ENCODE measurements at places on chromosomes 7 and 10.

- peak; percentile 59 for DNase-seq
Measured at GRCh38 chr7:139709485-139709884, 68.3 kb downstream of the HIPK2 start.

GRCh38 chr10:131320860-131321604 lies 9.5 kb upstream of the TCERG1L start:
- no peak for DNase-seq

- DNase-seq, result peak; percentile 15
Measured at GRCh38 chr7:1847260-1848001, 177.4 kb downstream of the ELFN1 start.

GRCh38 chr7:29063872-29064271 lies 82.5 kb downstream of the CPVL start:
- no peak for DNase-seq

DNA sequence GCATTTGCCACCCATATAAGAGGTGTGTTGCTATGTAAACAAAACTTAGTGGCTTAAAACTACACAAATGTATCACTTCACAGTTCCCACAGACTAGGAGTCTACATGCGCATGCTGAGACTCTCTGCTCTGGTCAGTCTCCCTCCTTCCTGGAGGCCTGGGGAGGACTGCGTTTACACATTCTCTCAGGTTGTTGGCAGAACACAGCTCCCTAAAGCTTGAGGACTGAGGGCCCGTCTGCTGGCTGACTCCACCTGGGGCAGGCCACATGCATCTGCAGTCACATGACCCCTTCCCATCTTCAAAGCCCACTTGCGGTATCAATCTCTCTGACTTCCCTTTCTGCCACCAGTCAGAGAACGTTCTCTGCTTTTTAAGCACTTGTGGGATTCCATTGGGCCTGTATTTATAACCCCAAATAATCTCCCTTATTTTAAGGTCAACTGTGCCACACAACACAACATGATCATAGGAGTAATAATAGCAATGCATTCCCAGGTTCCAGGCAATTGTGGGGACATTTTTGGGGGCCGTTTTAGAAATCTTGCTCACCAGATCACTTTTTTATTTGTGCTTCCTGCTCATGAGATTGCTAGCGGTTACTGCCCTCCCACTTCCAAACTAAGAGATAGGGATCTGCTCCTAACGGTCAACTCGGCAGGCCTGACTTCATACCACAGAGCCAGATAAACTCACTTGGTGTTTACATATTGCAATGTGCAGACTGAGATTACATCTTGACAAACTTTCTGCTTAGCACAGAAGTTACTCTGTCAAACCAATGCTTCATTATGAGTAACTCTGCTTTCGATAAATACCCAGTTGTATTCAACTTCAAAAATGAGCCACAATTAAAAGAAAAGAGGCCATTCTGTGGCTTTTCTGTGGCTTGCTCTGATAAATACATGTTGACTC lies 96.3 kb downstream of the ALOX5 start:
- DNase-seq, result no peak

DNA sequence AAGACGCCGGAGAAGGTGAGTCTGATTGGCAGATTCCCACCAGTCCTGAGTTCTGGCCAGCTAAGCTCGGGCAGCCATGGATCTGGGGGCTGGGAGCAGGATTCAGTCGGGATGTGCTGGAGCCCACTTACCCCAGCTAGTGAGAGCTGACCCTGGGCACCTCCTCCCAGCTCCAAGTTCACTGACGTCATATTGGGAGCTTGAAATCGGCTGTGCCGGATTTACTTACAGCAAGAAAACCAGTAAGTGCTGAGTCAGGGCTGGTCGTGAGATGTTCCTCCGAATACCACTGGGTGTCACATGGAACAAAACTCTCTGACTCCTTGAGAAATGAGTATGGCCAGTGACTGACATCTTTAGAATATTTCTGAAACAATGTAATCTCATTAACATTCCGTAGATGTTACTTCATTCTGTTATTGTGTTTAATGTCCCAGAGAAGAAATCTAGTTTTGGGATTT lies 621.2 kb downstream of the SDK1 start:
- peak; percentile 65 for DNase-seq

DNA sequence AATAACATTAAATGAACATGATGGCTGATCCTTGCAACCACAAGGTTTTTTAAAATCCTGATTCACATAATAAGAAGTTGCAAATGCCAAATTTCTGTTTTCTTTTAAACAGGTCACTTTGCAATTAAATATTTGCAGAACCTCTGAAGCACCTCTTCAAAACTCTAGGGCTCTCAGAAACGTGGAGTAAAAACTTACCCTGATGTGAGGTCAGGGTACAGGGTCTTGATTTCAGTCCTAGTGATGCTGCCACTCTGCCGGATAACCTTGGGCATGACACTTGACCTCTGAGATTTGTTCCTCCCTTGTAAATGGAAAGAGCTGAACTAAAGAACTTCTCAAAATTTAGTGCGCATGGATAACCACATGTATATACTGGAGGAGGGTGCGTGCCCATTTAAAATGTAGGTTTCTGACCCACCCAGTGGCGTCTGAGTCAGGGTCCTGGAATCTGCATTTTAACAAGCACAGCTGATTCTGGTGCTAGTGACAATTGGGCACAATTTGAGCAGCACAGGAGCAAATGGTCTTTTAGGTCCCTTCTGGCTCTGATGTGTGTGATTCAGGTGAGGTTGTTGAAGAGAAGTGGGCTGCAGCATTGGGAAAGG lies 35.5 kb upstream of the TNPO3 start:
- DNase-seq, result no peak

DNA sequence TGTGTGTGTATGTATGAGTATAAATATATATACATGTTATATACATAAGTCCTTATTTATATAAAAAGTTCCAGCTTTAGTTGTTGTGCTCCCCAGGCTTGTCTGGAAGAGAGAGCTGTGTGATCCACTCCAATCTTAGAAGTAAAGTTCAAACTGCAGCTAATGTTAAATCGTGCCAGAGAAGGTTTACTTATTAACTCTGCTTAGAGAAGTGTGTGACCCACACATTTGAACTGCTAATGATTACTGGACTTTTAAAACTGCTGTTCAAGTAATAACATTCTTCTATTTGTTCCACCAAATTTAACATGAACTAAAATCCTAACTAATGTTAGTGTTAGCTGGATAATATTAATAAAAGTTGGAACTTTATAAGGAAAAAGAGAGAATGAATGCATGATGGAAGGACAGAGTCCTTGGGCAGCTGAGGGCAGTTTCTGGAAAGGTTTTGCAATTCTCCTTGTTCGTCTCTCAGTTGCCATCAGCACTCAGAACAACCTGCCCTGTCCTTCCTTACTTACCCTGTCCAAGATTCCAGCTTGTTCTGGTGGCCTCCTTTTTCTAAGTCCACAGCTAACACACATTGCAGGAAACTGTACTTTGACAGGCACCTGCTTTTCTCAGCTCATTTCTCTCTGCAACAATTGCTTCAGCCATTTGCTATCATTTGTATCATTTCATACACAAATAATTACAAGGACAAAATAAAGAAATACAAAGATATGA lies 162.6 kb downstream of the FAM107B start:
- no peak for DNase-seq

- no peak for DNase-seq
Measured at GRCh38 chr10:73408978-73409521, 4.8 kb downstream of the ANXA7 start.

- DNase-seq, result no peak
Measured at GRCh38 chr7:44959433-44959951, 19.3 kb downstream of the MYO1G start.

DNA sequence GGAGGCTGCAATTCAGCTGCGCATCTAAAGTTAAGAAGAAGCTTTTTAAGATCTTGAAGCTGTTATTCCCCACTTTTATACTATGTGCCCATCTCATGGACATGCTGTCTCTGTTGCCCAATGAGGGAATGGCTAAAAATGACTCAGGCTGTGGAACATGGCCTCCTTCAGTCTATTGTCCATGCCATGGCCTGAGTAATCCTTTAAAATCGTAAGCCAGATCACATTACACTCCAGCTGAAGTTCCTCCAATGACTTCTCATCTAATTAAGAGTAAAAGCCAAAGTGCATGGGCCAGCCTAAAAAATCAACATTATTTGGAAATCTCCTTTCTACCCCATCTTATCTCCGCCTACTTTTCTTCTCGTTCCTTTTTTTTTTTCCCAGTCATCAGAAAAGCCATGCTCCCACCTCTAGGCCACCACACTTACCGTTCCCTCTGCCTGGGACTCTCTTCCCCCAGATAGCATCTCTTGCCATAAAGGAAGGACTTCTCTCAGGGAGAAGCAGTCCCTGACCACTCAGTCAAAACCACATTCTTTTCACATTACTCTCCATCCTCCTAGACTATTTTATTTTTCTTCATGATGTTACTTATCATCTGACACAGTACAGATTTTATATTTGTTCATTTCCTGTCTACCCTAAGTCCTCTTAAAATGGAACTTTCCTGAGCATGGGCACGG lies 337.4 kb downstream of the PRPF18 start:
- DNase-seq, result no peak

- DNase-seq, result no peak
Measured at GRCh38 chr7:140082770-140083169, 20.0 kb upstream of the PARP12 start.

GRCh38 chr10:78442836-78443550 lies 409.3 kb downstream of the RPS24 start:
- peak; percentile 76 for DNase-seq

GRCh38 chr10:35228058-35228457 lies 101.4 kb downstream of the CREM start:
- DNase-seq, result no peak

DNA sequence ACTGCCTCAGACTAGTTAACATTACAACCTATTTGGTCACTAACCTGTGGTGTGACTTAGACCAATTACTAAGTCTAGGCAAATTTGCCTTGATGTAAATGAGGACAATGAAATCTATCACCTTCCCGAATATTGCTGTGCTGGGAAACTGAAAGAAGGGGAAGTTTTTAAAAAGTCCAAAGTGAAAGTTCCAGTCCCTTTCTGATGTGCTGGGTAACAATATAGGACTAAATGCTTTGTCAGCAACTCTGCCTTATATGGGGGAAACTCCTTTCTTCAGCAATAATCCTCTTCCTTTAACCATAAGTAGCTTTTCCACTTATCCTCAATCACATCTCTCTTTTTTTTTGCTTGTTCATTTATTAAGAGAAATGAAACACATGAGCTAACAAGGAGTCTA lies 3.9 kb downstream of the PIK3AP1 start:
- DNase-seq, result no peak

DNA sequence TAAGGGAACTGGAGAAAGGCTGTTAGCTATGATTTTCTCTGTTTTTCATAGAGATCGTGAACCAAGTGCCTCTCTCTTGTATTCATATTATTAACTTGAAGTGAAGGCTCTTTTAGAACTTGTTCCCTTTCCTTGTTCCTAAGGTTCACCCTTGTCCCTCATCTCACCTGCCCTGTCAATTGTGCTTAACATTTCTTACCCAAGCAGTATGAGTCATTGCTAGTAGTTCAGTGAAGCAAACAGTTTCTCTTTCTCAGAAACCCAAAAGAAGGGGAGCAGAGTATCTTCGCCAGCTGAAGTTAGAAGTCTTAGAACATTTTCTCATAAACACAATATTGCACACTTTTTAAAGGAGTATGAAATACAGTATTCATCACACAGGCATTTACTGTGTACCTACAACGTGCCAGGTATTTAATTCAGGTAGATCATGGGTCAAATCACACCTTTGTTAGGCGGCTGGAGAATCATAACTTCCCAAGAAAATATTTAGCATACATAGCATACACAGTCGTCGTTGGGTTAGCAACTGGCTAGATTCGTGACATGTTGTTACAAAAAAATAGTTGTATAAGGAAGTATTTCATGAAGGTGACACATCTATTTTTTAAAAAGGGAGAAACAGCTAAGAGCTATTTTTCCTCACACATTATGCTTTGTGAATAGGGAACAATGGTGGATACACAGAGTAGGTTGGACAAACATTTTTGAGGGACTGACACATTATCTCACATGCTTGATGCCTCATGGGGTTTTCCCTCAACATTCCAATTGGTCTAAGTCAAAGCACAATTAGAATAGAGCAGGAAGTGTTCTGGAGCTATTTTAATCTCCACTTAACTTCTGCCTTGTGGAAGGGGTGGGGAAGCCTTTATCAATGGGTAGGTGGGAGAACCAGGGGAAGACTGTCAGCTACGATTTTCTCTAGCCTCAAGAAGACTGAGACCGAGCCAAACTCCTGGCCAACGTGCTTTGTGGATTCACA lies 13.2 kb downstream of the HDAC9 start:
- DNase-seq, result no peak

DNA sequence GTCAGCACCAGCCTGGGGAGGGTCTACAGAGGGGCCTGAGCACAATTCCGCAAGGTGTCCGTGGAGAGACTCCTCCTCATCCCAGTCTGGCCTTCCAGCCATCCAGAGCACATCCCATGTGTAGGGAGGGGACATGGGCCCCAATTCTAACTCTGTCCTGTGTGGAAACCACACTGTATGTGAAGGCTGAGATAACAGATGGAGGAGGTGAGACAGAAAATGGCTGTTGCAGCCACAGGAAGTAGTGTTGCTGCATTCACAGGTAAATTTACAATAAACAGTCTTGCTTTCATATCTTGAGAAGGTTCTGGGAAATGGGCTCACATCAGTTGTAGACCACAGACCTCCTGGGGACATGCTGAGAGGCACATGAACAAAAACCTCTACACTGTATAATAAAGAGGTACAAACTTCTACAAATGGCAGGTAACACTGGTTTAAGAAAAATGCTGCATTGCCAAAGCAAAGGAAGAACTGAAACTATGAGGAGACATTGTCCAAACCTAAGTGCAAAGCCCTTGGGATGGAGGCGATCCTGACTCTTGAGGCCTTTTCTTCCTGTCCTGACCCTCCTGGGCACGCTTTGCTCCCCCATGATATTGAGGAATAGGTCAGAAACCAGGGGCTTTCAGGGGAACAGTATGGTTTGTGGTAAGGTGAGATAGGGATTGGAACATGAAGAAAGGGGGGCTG lies 21.6 kb upstream of the GIMAP2 start:
- no peak for DNase-seq

DNA sequence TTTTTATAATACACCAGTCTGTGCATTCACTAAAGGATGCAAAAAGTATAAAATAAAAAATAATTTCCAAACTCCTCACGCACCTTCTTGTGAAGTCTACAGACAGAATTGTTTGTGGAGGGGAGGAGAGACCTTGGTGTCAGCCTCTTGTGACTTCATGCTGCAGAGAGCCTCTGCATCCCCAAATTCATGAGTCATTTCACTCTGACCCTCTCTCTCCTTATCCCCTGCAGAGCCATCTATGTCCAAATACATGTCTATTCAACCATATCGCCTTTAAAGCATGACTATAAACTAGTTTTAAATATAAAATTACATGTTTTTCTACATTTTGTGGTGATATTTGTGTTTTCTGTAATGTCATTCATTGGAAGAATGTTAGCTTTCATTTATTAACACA lies 6.0 kb downstream of the CREB5 start:
- DNase-seq, result no peak

GRCh38 chr10:89362929-89363328 lies 14.9 kb upstream of the IFIT1B start:
- DNase-seq, result no peak

GRCh38 chr10:97939446-97939990 lies 89.9 kb downstream of the GOLGA7B start:
- DNase-seq, result no peak

GRCh38 chr7:96826089-96826488 lies 116.4 kb upstream of the SEM1 start:
- no peak for DNase-seq
